ENCODE measurements at places on chromosomes 5 and 9.

GRCh38 chr9:135718616-135719015, 16.6 kb downstream of the KCNT1 start:
- DNase-seq, result no peak

- DNase-seq, result no peak
Measured at GRCh38 chr9:76651119-76651705, 113.0 kb upstream of the PCA3 start.

DNA sequence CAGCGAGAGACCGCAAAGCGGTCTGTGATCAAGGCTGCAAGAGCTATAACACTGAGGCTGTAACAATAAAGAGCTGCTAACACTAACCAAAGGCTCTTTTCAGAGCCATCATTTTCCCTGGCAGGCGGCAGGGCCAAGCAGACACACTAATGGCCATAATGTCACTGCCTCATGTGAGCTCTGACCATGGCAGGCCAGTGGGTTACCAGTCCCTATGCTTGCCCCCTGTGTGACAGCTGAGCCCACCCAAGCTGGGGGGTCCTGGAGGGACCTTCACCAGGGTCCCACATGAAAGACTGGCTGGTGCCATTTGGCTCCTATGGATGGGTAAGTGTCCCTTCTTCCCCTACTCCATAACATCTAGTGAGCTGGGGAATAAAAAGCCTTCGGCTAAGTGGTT, 29.6 kb upstream of the TESK1 start:
- DNase-seq, result no peak

GRCh38 chr5:96609369-96609768, 52.8 kb upstream of the CAST start:
- DNase-seq, result no peak

- DNase-seq, result no peak
Measured at GRCh38 chr5:123261752-123262151, 161.5 kb downstream of the CEP120 start.

- no peak for DNase-seq
Measured at GRCh38 chr9:78280982-78281668, 15.8 kb upstream of the PSAT1 start.

DNA sequence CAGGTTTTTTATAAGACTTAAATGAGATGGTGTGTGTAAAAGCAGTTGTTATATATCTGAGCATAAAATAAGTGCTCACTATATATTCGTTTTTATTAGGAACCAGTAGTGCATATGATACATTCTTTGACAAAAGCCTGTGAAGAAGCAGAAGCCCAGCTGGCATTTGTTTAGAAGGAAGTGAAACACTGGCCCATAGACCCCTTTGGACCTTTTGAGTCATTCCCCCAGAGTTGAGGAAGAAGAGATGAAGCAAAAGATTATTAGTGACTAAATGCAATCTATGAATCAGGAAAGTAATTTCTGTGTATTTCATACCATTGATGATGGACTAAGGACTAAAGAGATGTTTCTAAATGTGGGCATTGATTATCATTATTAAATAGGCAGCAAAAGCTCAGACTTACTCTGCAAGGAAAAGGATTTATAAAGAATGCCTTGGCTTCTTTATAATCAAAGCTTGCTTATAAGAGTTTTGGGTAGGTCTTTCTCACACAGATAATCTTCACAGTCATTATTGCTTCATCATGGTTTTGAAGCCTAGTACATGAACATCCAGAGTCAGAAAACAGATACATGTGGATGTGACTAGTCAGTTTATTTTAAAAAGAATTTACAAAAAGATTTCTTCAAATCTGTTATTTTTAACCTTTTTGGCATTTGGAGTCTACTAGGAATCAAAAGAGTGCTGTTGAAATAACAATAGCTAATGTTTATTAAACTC, 16.9 kb upstream of the FER start:
- no peak for DNase-seq

- DNase-seq, result no peak
Measured at GRCh38 chr5:157267761-157268480, 2.0 kb downstream of the CYFIP2 start.

DNA sequence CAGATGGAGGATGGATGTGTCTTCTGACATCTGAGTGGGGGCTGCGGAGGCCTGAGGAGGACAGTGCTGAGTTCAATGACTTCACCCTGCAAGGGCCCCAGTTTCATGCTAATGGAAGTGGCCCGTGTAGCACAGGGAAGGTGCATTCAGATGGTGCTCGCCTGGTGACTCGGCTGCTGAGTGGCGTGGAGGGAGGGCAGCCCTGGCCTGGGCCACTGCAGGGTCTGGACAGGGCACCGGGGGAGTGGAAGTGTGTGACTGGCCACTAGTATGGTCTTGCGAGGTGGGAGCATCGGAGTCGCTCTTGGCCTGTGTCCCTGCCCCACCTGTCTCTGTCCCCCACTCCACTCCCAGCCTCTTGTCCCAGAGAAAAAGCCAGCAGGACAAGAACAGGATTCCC, 1.7 kb upstream of the SLC9A3 start:
- no peak for DNase-seq

- no peak for DNase-seq
Measured at GRCh38 chr9:16315720-16316119, 554.8 kb downstream of the BNC2 start.

GRCh38 chr9:113953531-113953930, 77.4 kb downstream of the ZNF618 start:
- DNase-seq, result no peak

GRCh38 chr9:122939601-122940000, 1.2 kb upstream of the RABGAP1 start:
- DNase-seq, result no peak

DNA sequence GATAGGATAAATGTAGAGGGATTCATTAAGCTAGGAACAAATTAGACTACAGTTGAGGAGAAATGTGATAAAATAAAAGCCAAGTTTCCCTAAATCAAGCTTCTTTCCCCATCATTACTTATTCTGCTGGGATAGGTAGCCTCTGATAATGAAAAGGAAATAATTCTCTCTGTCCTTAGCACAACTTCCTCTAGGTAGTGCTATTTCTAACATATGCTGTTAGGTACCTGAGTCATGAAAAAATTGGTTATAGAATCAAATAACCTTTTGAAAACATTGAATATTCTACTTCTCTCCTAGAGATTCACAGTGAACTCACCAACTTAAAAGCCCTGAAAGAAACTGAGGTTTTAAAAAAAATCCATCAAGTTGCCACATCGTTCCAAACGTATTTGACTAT, 1793.1 kb downstream of the EFNA5 start:
- no peak for DNase-seq

DNA sequence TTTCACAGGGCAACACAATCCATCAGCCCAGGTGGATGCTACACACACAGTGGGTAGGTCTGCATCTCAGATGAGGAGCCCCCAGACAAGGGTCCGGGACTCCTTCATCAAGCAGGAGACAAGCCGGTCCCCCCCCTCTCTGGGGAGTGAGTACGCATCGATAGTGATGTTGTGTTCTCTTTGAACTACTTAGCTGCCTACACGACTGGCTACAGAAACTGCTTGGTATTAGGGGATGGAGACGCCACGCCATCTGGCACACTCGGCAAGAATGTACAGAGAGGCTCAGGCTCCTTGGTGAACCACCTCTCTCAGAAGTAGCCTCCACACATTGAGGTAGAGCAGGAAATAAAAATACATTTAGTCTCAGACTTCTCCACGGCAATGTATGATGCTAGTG, 179.8 kb downstream of the CNTNAP3 start:
- DNase-seq, result no peak

DNA sequence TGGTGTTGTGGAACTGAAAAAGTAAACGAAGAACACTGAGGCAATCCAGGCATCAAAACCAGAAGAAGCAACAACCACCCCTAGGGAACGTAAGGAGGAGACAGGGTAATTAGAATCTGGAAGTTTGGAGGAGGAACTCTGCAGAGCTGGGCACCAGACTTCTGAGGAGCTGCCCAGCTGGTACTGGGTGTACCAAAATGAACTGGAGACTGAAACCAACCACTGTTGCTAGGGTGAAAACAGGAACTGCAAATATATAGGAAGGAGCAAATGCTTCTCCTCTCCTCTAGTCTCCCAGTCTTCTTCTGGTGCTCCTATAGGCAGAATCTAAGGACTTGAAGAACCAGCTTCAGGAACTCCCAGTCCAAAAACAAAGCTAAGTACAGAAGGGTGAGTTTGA, 189.8 kb downstream of the ELAVL2 start:
- no peak for DNase-seq

DNA sequence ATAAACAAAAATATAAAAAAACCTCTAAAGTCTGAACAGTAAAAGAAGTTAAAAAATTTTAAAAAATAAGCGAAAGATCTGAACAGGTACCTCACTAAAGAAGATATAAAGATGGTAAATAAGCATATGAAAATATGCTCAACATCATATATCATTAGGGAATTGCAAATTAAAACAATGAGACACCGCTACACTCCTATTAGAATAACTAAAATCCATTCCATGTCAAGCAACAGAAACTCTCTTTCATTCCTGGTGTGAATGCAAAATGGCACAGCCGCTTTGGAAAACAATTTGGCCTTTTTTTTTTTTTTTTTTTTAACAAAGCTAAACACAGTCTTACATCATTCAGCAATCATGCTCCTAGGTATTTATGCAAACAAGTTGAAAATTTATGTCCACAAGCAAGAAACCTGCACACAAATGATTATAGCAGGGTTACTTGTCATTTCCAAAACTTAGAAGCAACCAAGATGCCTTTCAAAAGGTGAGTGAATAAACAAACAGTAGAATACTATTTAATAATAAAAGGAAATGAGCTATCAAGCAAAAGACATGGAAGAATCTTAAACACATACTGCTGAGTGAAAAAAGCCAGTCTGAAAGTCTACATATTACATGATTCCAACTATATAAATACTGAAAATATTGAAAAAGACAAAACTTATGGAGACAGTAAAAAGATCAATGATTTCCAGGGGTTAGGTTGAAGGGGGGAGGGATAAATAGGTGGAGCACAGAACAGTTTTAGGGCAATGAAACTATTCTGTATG, 22.1 kb downstream of the ANXA1 start:
- no peak for DNase-seq

- no peak for DNase-seq
Measured at GRCh38 chr5:179781846-179782245, 11.9 kb upstream of the LTC4S start.

All from stimulated activated naive CD4-positive, alpha-beta T cell treated with Interleukin-2 at 50 U/mL for 16 hours (primary cell).